ENCODE measurements at places on chromosomes 2 and 18. TPM values are rescaled to one million over a fixed set of nuclear protein-coding genes. Genes with fewer than 3 reads are reported as not detected.

The NCL gene
- total RNA-seq = 217 TPM

The DYNAP gene
- not detected for total RNA-seq

The NFU1 gene
- total RNA-seq = 92.9 TPM

The HYCC2 gene
- total RNA-seq = 8.6 TPM

The ZNF638 gene
- total RNA-seq = 118 TPM

The PHLPP1 gene
- total RNA-seq = 6.4 TPM

The GKN2 gene
- 0.24 TPM for total RNA-seq

The C2orf81 gene
- 3.5 TPM for total RNA-seq

The TNFAIP6 gene
- total RNA-seq = 0.21 TPM

The SULT1C2 gene
- 0.29 TPM for total RNA-seq

The NOSTRIN gene
- total RNA-seq = 1.6 TPM
